Pancreas (tissue), 10 donors: ENCODE measurements at places on chromosomes 11 and 22.

- DNase-seq = peak; percentile 29
Measured at GRCh38 chr11:2423157-2424025, 20.9 kb downstream of the TRPM5 start.

GRCh38 chr11:69541001-69541285, 59.5 kb downstream of the LINC01488 start:
- no peak for DNase-seq

DNA sequence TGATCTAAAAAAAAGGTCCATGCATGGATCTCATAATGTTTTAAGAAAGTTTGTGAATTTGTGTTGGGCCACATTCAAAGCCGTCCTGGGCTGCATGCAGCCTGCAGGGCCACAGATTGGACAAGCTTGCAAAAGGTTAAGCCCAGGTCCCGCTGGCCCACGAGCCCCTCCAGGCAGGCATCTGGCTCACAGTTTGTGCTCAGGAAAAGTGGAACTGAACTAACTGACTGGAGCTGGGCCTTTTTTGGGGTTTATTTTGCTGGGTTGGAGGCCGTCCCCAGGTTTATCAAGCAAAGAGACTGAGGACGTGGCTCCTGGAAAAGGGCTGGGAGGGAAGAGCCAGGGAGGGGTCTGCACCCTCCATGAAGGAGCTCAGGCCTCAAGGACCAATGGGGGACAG, 32.1 kb upstream of the BAIAP2L2 start:
- DNase-seq = no peak

GRCh38 chr11:93652161-93652597, 9.3 kb upstream of the CEP295 start:
- no peak for DNase-seq

GRCh38 chr11:57974848-57975601, 48.7 kb upstream of the OR9Q1 start:
- no peak for DNase-seq

DNA sequence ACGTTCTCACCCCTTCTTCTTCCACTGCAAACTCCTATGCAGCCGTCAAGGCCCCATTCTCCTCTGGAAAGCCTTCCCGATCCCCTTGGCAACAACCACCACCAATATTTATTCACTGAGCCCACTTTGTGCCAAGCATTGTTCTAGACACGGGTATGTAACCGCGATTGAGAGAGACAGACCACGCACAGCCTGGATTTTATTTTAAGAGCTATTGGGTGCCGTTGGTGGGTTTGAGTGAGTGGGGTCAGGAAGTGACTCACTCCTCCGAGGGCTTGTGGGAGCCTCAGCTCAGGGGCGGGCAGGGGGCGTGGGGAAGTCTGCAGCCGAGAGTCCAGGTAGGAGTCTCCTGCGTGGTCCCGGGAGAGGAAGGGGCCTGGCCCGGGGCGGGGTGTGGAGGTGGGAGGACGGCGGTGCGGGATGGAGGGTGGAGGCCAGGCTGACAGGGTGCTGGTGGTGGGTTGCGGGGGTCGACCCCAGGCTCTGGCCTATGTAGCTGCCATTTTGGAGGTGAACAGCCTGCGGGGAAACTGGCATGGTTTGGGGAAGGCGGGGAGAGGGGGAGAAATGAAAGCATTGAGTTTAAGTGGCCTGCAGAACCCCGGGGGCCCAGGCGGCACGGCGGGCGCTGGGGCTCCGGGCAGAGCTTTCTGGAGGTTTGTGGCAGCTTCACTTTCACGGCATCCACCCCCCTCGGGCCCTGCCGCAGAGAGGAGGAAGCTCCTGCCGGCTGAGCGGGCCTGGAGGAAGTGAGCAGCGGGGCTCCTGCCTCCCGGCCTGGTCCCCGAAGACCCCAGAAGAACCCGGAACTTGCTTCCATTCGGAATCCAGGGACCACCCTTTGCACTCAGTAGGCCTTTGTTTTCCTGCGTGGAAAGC, 547 bp downstream of the PARVG start:
- DNase-seq = peak; percentile 55

GRCh38 chr11:73249304-73249703, 22.8 kb upstream of the P2RY6 start:
- DNase-seq = no peak

DNA sequence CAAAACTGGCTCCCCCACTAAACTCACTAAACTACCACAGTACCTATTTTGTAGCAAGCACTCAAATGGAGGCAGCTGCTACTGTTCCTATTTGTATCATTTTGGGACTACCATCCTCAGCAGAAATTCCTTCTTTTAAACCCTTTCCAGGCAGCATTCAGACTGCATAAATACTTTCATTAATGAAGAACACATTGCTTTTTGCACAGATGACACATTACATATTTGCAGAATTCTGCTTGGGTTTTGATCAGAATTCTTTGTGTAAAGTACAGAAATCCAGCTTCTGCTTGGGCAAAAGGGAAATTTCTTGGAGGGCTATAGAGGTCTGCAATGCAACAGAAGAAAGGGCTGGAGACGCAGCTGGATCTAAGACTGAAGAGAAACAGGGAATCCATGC, 24.2 kb downstream of the RBX1 start:
- no peak for DNase-seq

- no peak for DNase-seq
Measured at GRCh38 chr22:25368271-25368670, 148.8 kb downstream of the CRYBB2 start.

DNA sequence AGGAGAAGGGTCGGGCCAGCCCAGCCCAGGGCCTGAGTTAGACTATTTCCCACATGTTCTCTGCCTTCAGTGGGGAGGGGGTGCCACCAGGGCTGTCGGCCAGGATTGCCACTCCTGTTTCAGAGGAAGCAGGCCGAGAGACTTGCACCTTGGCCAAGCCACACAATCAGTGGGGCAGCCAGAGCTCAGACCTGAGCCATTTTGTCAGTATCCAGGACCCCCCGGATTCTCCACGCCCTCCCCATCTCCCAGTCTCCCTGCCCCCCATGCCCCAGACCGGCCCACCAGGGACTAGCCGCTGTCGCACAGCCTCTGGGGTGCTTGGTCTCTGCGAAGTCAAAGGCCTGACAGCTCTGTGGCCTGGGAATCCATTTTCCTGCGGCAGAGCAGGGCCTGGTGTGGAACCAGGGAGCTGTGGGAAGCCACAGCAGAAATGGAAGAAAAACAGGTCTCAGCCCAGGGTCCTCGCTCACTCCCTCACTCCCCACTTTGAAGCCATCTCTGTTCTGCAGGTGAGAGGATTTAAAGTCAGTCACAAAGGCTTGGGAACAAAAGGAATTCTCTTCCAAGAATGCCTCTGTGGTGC, 25.5 kb upstream of the MGAT3 start:
- DNase-seq = no peak

DNA sequence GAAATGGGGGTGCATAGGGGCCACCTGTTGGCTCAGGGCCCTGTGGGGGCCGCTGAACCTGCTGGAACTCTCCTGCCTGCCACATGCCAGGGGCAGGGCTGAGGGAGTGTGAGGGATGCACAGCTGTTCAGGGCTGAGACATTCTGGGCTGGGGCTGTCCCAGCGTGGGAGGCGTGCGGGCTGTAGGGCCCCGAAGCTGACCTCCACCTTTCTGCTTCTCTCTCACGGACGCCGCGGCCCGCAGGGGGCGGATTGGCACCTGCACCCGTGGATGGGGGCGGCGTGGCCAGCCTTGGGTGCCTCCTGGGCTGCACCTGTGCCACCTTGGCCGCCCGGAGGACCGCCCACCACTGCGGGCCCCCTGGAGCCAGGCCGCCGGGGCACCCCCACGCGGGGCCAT, 4.1 kb downstream of the CCDC188 start:
- DNase-seq = no peak

GRCh38 chr11:93740730-93741093, 583 bp downstream of the TAF1D start:
- peak; percentile 54 for DNase-seq

DNA sequence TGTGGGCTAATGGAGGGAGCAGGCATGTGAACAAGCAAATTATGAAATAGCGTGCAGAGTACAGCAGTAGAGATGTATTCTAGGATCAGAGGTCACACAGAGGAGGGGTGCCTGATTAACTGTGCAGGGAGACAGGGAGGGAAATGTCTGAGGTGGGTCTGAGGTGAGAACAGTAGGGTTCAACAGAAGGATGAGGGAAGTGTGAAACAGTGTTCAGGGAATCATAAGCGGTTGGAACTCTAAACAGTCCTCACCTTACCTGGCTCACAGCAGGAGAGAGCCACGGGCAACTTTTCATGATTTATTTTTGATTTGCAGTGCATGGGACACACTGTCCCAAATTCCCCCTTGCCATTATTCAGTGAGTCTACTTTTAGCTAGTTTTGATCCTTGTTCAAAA, 90.5 kb downstream of the PIWIL4 start:
- no peak for DNase-seq

GRCh38 chr11:61889831-61890230, 1.5 kb downstream of the FADS3 start:
- no peak for DNase-seq

GRCh38 chr11:60457576-60457975, 1.9 kb downstream of the MS4A1 start:
- DNase-seq = no peak
